ENCODE measurements at places on chromosomes 2 and 18. TPM values are rescaled to one million over a fixed set of nuclear protein-coding genes. Genes with fewer than 3 reads are reported as not detected.

Gene RND3
- 29.2 TPM for total RNA-seq

Gene CD207
- total RNA-seq: not detected

Gene SMAD7
- total RNA-seq: 49.0 TPM

Gene CERKL
- not detected for total RNA-seq

Gene GMCL1
- total RNA-seq: 4.8 TPM

Gene CRACDL
- total RNA-seq: 5.7 TPM

Data from left cardiac atrium (tissue), 4 donors.